ENCODE measurements at places on chromosomes 4 and X. TPM values are rescaled to one million over a fixed set of nuclear protein-coding genes. Genes with fewer than 3 reads are reported as not detected.

APELA gene
- total RNA-seq, result not detected

GPR34 gene
- not detected for total RNA-seq

MAN2B2 gene
- total RNA-seq, result 19.5 TPM

AFAP1 gene
- total RNA-seq, result 16.4 TPM

GAR1 gene
- 14.6 TPM for total RNA-seq

SASH3 gene
- total RNA-seq, result not detected

KLHL13 gene
- 5.1 TPM for total RNA-seq

EIF1AX gene
- 33.4 TPM for total RNA-seq

CTAG2 gene
- not detected for total RNA-seq

MSANTD1 gene
- not detected for total RNA-seq
